ENCODE measurements at places on chromosomes 13 and 19.

GRCh38 chr13:43444081-43444480, 342.7 kb downstream of the ENOX1 start:
- DNase-seq: no peak

DNA sequence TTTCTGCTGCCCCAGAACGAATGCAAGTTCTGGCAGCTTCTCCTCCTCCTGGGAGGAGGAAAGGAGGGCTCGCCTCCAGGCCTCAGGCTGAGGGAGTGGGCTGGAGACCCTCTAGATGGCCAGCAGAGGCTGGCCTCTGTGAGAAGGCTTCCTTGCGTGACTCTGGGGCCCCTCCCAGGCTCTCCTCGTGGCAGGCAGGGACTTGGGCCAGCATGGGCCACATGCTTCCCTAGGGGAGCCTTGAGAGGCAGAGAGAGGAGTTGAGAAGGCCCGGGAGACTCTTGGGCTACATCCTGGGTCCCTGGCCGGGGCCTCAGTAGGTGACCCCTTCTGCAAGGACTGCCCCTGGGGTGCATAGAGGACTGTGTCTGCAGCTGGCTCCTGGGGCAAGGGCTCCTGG, 25.9 kb downstream of the LYL1 start:
- no peak for DNase-seq

DNA sequence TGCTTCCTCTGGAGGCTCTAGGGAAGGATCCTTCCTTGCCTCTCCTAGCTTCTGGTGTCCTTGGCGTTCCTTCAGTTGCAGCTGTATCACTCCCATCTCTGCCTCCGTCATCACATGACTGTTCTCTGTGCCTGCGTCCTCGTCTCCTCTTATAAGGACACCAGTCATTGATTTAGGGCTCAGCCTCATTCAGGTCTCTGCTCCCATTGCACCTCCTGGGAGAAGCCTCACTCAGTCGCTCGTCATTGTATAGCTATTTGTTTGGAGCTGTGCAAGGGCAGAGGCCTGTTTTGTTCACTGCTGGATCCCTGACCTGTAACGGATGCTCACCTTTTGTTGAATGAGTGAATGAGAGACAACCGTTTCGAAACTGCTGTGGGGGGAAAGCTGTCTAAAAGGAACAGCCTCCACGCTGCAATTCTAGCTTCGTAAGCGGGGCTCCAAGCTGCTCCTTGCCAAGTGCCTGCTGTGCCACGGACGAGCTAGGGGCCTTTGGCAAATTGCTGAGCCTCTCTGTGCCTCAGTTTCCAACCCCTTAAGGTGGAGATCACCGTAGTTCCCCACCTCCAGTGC, 17.2 kb downstream of the BRSK1 start:
- no peak for DNase-seq

- DNase-seq: no peak
These were observed 39.0 kb upstream of the IGSF23 start for GRCh38 chr19:44574186-44574950.

DNA sequence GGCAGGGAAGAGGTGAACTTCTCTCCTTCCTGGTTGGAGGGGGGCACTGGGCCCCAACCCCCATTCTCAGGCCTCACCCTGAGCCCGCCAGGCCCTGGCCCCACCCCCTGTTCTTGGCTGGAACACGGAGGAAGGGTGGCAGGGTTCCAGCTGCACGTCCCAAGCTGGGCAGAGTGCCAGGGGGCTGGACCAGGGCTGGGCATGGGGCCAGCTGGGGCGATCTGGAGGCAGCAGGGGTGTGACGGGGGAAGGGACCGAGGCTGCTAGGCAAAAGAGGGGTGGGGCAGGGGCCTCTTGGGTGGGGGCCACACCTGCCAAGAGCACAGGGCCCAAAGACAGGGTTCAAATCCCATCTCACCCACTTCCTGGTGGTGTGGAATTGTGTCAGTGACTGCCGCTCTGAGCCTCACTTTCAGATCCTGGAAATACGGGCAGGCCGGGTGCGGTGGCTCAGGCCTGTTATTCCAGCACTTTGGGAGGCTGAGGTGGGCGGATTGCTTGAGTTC, 2.2 kb downstream of the HIF3A start:
- no peak for DNase-seq

DNA sequence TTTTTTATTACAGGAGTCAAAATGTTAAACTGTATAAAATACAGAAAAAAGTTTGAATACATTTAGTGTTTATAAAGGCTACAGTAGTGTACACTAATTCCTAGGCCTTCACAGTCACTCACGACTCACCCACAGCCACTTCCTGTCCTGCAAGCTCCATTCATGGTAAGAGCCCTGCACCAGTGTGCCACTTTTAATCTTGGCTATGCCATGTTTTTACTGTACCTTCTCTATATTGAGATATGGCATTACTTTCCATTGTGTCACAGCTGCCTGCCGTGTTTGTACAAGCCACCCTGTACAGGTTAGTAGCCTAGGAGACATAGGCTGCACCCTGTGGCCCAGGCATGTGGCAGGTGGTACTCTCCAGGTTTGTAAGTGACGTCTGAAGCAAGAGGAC, 32.1 kb downstream of the C1QTNF9 start:
- DNase-seq: no peak
